Activated CD8-positive, alpha-beta T cell treated with anti-CD3 and anti-CD28 coated beads, Interleukin-2, amount 10 ng/mL, durations not matched to agents 7 days and 5 days (primary cell): ENCODE measurements at places on chromosomes 3 and 15. TPM values are rescaled to one million over a fixed set of nuclear protein-coding genes. Genes with fewer than 3 reads are reported as not detected.

DNA sequence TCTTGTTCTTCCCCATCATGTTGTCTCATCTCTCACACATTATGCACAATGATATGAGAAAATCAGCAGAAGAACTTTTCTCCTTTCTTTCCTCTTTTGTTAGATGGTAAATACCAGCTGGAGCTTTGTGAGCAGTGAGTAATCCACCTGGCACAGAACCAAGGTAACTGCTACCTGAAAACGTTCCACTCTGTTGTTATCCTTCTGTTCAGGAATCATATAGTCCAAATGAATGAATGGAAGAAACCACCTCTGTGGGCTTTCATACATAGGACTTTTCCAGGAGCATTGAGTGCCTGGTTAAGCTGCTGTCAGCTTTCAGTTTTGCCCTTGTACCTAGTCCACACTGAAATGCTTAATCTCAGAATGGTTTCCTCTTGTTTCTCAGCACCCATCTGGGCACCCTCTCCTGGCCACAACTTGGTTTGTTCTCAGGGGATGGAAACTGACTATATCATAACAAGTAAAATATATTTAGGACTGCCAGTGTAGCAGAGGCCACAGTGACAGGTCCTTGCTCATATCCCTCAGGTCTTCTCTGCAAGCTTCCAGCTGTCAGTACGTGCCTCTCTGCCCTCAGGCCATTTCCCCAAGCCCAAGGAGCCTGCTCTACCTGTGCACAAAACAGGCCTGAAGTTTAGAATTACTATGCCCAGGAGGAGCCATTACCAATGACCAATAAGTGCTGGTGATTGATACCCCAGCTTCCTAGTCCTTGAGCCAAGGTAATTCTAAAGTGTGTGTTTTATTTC lies 23.5 kb upstream of the SLC4A7 start:
- no peaks in the 10 kb centered on the region for H3K4me1 ChIP-seq
- H3K36me3 ChIP-seq, result no peaks in the 10 kb centered on the region
- DNase-seq, result no peak
- H3K4me3 ChIP-seq, result no peak overlapping the region
- H3K27me3 ChIP-seq, result no peaks in the 10 kb centered on the region

The SPPL2A gene
- 77.9 TPM for total RNA-seq

- no peak for DNase-seq
- H3K4me3 ChIP-seq, result no peak overlapping the region
- no peaks in the 10 kb centered on the region for H3K4me1 ChIP-seq
- peaks cover 2% of the 10 kb centered on the region for H3K27me3 ChIP-seq
- no peak overlapping the region for H3K27ac ChIP-seq
Observed at GRCh38 chr3:132773071-132773619, 50.9 kb upstream of the NPHP3 start.

DNA sequence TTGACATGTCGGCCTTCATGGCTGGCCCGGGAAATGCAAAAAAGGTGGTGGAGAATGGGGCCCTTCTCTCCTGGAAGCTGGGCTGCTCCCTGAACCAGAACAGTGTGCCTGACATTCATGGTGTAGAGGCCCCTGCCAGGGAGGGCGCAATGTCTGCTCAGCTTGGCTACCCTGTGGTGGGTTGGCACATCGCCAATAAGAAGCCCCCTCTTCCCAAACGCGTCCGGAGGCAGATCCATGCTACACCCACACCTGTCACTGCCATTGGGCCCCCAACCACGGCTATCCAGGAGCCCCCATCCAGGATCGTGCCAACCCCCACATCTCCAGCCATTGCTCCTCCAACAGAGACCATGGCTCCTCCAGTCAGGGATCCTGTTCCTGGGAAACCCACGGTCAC lies 23.1 kb upstream of the BSN start:
- H3K27ac ChIP-seq, result no peak overlapping the region
- no peaks in the 10 kb centered on the region for H3K27me3 ChIP-seq
- DNase-seq, result no peak
- H3K4me1 ChIP-seq, result peaks cover 11% of the 10 kb centered on the region
- peaks cover 33% of the 10 kb centered on the region for H3K36me3 ChIP-seq

The AADACL2 gene
- not detected for total RNA-seq
